ENCODE measurements at places on chromosomes 1 and 21. TPM values are rescaled to one million over a fixed set of nuclear protein-coding genes. Genes with fewer than 3 reads are reported as not detected.

GRCh38 chr1:219710529-219711194, 97.8 kb upstream of the ZC3H11B start:
- peak; percentile 83 for DNase-seq

DNA sequence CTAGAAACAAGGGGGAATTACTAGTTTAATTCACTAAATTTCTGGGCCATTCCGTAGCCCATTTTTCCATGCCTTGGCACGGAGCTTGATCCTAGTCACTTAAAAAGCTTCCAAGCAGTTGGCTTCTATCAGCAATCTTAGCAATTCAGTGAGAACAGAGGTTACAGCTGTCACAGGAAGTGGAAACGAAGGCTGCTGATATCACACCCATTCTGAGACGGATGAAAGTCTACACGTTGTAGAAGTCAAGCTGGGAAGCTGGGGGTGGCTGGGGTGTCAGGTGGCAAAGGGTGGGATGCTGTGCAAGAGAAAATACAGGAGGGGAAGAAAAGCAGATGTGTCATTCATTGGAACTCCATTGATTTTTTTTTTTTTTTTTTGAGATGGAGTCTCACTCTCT, 11.8 kb upstream of the STMN1 start:
- no peak for DNase-seq

GRCh38 chr1:60823151-60823550, 259.2 kb upstream of the NFIA start:
- no peak for DNase-seq

GRCh38 chr1:237873487-237874211, 17.1 kb downstream of the ZP4 start:
- DNase-seq = peak; percentile 99

DNA sequence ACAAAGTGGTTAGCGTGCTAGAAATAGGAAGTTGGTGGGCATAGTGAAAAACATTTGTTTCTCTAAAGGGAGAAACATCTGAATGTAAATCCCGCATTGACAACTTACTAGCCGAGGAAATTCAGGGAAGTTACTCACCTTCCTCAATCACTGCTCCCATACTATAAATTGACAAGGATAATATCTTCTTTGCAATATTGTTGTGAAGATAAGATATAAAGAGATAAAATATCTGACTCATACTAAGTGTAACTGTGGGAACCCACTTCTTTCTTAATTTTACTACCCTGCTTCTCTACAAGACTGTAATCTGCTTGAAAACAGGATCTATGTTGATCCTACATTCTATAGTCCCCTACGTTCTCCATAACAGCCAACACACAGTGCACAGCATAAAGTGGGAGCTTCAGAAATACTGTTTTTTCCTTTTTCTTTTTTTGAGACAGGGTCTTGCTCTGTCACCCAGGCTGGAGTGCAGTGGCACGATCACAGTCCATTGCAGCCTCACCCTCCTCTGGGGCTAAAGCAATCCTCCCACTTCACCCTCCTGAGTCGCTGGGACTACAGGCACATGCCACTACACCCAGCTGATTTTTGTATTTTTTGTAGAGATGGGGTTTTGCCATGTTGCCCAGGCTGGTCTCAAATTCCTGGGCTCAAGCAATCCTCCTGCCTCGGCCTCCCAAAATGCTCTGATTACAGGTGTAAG, 57.4 kb upstream of the C1orf21 start:
- no peak for DNase-seq

- DNase-seq = peak; percentile 83
These were observed 41.3 kb upstream of the TACSTD2 start for GRCh38 chr1:58618303-58618702.

DNA sequence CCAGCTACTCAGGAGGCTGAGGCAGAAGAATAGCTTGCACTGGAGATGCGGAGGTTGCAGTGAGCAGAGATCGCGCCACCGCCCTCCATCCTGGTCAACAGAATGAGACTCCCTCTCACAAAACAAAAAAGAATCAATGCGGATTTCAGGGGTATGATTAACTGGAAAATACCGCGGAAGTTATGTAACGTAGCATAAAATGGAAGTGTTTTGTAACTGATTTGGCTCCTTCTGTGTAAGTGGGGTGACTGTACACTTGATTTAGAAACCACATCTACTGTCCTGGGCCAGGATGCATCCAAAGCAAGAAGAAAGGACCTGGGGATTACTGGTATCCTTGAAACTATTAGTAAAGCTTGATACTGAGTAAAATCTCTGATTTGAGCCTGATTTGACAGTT, 3.1 kb upstream of the VAMP4 start:
- no peak for DNase-seq

- peak; percentile 69 for DNase-seq
These were observed 5.7 kb upstream of the SELENON start for GRCh38 chr1:25794325-25794724.

- DNase-seq = peak; percentile 80
These were observed 28.7 kb downstream of the KCNA3 start for GRCh38 chr1:110645821-110646735.

- DNase-seq = no peak
These were observed 30.4 kb downstream of the PRRX1 start for GRCh38 chr1:170694172-170694926.

DNA sequence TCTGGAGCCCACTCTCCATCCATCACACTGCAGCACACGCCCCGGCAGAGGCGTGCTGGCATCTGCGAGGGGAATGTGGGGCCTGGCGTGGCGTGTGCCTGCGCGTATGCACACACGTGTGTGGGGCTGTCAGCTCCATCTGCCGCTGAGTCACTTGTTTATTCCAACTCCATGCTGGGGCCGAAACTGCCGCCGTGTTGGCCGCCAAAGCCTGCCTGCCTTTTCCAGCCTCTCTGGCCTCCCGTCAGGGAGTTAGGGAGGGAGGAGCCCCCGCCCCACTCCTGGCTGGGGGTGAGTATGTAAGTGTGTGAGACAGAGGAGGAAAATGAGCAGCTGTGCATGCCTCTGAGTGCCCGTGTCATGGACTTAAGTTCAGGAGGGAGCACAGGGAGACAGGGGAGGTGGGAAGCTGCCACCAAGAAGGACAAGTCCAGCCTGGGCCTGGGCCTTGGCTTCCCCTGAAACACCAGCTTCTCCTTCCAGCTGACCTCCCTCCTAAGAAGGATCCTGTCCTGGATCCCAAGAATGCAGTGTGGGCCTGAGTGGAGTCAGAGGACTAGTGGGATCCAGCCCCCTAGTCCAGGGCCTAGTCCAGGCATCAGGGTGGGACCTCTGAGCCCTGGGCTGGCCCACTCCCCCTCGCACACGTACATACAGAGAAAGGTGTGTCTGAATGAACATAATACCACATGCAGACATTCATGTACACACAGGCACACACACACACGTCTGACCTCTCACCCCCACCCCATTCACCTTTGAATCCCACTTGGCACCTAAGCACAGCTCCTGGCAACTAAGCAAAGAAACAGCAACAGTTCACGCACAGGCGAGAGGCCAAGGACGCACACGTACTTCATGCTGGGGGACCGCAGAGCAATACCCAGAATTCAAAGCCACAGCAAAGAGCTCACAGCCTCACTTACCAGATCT, 24.7 kb downstream of the MEF2D start:
- DNase-seq = no peak

- DNase-seq = peak; percentile 41
These were observed 572 bp downstream of the ATP1B1 start for GRCh38 chr1:169106921-169107602.

DNA sequence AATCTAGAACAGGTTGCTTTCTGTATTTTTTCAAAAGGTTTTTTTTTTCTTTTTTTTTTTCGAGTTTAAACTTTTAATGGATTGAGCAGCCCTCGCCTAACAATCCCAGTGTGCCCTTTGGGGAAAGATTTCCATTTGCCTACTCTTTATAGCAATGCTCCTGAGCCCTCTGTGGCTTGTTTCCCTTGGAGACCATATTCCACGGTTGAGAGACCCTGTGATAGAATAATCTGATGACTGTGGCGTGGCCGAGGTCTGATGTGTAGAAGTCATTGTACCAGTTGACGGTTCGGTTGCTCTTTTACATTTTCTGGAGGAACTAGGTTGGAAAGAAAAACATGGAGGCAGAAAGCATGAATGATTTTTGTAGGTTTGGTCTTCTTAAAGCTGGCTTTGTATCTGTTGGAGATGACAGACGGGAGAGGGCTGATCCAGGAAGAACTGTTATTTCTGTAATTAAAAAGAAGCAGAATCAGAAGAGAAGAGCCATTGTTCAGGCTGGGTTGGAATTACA, 305.7 kb upstream of the NRIP1 start:
- no peak for DNase-seq

- no peak for DNase-seq
These were observed 1.2 kb downstream of the MCM3AP start for GRCh38 chr21:46284077-46284644.

GRCh38 chr1:184427722-184428121, 40.9 kb downstream of the C1orf21 start:
- no peak for DNase-seq

DNA sequence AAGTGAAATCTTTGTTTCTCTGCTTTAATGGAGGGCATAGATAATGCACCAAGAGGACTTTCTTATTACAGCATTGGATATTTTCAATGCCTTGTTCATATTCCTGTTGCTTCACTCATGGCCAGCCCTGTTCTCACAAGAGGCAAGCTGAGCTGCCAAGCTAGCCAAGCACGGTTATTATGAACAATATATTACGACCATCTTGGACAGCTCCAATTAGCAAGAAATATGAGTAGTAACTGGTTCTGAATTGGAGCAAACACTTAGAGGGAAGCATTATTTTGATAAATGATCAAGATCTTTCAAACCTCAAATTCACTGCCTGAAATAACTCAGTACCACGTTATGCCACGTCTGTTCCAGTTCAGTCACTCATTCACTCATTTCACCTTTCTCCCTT, 159.8 kb downstream of the SETD4 start:
- DNase-seq = no peak

- DNase-seq = no peak
These were observed at the start of gene IL23R for GRCh38 chr1:67166196-67166595. TSS of gene IL23R (plus strand) at chr1:67166454. CDS start at chr1:67168121, 1,667 bp downstream.

GRCh38 chr1:67515324-67516080, 85.3 kb upstream of the SERBP1 start:
- DNase-seq = no peak

DNA sequence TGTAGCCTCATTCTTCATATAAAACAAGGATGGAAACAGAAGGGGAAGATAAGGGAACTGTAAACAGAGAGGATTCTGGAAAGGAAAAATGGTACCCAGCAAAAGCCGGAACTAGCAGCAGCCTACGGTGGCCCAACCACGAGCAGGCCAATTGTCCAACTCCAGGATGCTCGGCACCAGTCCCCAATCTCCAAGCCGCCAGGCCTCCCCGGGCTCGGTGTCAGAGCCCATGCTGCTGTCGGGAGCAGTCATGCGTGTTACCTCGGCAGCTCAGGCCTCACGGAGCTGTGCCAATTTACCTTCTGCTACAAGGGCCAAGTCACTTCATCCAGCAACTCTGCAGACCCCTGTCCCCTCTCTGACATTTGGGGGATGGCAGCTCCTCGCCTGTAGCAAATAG, 130.8 kb downstream of the ZBTB18 start:
- no peak for DNase-seq

Gene STMN1
- 222 TPM for total RNA-seq

Gene ARMH1
- total RNA-seq = not detected

Gene PDPN
- total RNA-seq = not detected

Gene TMEM61
- not detected for total RNA-seq

Gene TTC34
- total RNA-seq = not detected

Gene CAMK1G
- not detected for total RNA-seq

Gene KCNK1
- total RNA-seq = 3.5 TPM

Gene C1orf146
- not detected for total RNA-seq

Gene DNM3
- 0.90 TPM for total RNA-seq

Gene AJAP1
- total RNA-seq = not detected

Gene KRTAP12-2
- not detected for total RNA-seq

All from A172 (cell line).